ENCODE measurements at places on chromosomes 11 and 22.

- DNase-seq, result peak; percentile 56
Measured at GRCh38 chr11:115496892-115497291, 7.3 kb downstream of the CADM1 start.

DNA sequence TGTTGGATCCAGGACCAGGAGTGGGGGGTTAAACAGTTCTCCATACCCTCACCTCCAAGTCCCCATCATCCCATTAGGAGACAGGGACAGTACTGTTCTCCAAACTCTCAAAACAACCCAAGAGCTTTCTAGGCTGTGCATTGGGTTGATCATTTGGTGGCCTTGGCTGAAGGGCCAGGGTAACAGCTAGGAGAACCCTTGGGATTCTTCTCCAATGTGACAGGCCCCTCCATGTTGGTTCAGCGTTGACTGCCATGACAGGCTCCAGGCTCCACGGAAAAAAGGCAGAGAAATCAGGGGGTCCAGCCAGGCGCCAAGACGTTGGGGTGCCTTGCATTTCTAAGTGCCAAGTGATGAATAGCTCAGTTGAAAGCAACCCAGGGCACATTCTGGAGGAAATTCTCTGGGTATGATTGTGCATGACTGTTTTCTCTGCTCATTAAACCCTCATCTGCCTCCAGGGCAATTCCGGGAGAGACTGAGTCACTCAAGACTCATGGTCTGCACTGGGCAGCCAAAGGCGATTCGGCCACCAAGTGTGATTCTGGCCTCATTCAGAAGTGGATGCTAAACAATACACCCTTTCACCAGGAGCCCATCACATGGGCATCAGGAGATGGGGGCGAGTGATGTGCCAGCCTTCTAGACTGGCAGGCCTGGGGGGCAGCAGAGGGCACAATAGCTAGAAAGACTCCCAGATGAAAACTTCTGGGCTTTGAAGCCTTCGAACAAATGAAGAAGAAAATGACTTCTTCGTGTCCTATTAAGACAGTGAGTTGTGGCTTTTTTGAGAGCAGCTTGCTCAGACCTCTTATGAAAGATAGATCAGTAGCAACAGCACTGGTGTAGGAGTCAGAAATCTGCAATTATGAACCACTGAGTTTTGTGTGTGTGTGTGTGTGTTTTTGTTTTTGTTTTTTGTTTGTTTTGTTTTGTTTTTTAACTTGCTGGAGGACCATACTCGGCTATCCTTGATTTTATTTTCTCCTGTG, 27.7 kb downstream of the CD44 start:
- peak; percentile 92 for DNase-seq

- DNase-seq, result no peak
Measured at GRCh38 chr11:36684840-36685801, 87.1 kb upstream of the RAG2 start.

DNA sequence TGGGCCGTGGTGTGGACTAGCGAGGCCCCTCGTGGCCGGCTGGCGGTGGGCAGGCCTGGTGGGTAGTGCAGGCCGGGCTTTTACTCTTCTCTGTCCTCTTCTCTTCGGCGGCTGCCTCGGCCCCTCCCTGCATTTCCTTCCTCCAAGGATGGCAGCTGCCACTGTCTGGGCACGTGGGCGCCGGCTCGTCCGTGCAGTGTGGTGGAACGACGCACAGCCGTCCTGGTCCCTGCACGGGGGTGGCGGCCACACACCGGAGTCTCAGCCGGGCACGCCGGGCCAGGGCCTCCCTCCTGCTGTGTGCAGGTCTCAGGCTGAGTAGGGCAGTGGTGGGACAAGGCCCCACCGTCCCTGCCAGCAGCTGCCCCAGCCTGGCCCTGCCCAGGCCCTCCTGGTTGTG, 37.7 kb downstream of the MOB2 start:
- DNase-seq, result no peak

- no peak for DNase-seq
Measured at GRCh38 chr11:76856571-76856970, 4.1 kb upstream of the ACER3 start.

GRCh38 chr11:33920838-33921613, 29.1 kb upstream of the LMO2 start:
- peak; percentile 62 for DNase-seq

DNA sequence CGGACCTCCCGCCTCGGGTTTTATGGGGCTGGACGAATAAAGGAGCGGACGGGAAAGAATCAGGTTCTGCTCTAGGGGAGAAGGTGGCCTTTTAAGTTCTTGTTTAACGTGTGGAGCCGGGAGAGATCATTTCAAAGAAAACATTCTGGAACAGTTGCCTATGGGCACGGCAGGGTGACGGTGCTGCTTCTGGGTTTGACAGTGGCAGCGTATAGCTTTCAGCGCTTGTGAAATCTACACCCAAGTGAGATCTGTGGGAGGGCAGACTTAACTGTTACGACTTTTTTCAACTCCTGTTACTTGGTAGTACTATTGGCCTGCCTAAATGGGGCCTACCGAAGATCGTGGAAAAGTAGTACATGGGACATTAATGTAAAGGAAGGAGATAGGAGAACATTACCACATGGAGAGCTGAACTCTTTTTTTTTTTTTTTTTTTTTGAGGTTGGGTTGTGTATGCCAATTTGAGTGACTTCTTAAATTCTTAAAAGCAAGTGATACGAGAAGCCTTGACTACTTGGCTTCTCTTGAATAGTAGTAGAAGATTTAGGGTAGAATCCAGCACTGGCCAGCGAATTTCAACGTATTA, 743 bp downstream of the USP47 start:
- DNase-seq, result peak; percentile 78

- DNase-seq, result no peak
Measured at GRCh38 chr22:43520632-43521039, 108.8 kb downstream of the MPPED1 start.

DNA sequence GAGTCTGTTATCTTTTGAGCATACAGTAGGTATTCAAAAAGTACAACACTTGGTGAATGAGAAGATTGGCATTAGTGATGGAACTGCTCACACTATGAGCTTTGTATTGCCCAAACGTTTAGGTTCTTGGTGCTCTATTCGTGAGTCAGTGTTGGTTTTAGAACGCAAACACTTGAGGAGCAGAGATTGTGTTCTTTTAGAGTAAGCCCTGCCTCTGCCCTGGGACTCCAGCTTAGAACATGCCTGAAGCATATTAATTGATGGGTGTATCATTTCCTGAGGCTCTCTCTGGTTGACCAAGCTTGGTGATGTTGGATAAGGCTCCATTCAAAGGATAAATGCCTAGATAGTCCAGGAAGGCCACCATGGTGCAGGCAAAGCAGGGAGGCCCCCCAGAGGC, 10.9 kb downstream of the MTNR1B start:
- no peak for DNase-seq

DNA sequence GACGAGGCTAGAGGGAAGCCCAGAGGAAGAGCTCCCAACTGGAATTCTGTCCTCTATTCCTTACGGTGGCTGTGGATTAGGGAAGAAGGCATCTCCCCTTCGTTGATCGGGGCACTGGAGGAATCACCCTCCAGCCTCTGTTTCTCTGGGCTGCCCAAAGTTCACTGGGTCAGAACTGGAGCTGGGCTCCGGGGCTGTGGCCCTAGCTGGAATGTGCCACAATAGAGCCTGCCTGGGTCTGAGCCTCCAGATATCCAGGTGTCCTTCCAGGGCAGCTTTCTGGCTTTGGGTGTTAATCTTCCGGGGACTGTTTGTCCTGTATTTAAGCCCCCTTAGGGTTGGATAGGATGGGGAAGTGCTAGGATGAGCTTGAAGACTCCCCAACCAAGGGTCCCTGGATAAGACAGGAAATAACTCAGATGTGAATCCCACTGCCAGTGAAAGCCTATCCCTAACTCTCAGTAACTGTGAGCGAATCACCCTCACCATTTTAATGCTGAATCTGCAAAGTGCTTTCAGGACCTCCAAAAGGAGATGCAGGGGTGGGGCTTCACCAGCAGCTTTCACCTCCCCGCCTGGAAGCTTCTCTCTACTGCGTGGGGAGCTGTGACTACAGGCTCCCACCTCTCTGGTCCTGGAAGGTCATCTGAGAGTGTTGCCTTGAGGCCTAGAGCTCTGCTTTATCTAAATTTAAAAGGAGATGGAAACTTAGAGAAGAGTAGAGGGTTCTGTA, 9.5 kb downstream of the YPEL4 start:
- no peak for DNase-seq

DNA sequence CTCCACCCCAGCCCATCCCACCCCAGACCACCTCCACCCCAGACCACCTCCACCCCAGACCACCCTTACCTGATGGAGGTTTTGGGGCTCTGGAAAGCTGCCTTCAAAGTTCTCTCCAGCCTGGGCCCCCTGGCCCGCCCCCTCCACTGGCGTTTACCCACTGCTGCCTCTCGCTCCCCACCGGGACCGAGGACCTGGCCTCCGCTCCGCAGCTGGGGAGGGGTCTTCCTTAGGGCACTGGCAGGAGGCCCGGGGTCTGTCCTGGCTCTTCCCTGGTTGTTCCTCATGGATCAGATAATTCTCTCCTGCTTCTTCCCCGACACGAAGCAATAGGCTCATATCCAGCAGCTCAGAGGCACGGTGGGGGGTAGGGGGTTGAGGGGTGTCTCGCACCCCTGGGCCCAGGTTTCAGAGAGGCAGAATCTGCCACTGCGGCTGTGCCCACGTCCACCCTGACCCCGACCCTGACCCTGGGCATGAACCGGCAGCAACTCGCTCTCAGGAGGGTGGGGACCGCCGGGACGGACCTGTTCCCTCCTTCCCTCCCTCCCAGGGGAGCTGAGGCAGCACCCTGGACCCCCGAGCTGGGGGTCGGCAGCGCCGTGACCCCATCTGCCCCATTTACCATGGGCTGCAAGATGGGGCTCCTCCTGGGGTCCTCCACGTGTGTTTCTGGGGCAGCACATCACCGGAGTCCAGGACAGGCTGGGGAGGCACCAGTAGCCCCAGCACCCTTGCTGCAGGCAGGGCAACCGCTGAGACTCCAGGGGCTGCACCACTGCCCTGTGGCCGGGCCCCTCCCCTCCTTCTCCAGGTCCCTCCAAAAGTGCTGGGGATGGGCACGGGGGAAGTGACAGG, 12.9 kb downstream of the KRTAP5-5 start:
- no peak for DNase-seq

GRCh38 chr22:48417225-48418070, 1410.2 kb downstream of the BRD1 start:
- DNase-seq, result no peak

- peak; percentile 42 for DNase-seq
Measured at GRCh38 chr11:122440811-122441665, 214.5 kb upstream of the UBASH3B start.

GRCh38 chr11:112477581-112478317, 217.1 kb upstream of the PLET1 start:
- DNase-seq, result no peak

- no peak for DNase-seq
Measured at GRCh38 chr11:124844664-124845079, 20.6 kb upstream of the ROBO3 start.

DNA sequence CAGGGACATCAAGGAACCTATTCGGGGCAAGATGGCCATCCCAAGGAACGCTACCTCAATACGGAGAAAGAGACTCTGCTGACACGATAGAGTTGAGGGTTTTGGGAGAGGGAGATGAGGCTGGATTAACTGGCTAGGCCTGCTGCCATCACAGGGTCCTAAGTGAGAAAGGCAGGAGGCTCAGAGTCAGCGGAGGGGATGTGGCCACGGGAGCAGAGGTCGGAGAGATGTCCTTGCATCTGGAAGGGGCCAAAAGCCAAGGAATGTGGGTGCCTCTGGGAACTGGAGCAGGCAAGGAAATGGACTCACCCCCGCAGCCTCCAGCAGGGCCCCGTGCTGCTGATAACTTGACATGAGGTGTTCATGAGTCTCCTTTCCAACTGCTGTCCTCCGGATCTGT, 31.0 kb upstream of the RFPL3 start:
- no peak for DNase-seq

DNA sequence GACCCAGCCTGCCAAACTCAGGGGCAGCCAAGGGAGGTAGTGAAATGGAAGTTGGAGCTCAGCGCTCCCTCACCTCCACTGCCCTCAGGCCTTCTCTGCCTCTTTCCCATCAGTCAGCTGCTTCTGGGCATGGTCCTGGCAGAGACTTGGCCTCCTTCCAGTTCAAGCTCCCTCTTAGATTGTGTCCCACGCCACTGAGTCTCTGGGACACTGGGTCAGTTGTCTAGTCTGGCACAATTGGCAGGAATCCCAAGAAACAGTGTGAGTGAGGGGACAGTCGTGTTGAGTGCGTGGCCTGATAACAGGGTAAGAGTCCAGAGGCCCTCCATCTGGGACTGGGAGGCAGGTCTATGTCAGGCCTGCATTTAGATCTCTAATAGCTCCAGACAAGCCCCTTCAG, 7.1 kb upstream of the SLC35E4 start:
- no peak for DNase-seq

GRCh38 chr11:61949169-61950034, 749 bp upstream of the BEST1 start:
- DNase-seq, result peak; percentile 82

- DNase-seq, result peak; percentile 75
Measured at GRCh38 chr11:33703788-33704187, 3.2 kb upstream of the C11orf91 start.

DNA sequence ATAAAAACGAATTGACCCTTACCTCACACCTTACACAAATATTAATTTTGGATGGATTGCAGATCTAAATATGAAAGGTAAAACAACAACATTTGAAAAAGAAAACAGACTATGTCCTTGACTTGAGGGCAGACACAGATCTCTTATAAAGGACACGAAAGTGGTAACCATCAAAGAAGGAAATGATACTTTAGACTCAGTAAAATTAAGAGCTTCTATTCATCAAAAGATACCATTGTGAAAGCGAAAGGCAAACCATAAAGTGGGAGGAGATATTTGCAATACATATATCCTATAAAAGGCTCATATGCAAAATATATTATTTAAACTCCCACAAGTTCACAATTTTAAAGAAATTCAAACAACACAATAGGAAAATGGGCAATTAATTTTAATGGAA, 5.0 kb downstream of the HEPACAM start:
- no peak for DNase-seq

DNA sequence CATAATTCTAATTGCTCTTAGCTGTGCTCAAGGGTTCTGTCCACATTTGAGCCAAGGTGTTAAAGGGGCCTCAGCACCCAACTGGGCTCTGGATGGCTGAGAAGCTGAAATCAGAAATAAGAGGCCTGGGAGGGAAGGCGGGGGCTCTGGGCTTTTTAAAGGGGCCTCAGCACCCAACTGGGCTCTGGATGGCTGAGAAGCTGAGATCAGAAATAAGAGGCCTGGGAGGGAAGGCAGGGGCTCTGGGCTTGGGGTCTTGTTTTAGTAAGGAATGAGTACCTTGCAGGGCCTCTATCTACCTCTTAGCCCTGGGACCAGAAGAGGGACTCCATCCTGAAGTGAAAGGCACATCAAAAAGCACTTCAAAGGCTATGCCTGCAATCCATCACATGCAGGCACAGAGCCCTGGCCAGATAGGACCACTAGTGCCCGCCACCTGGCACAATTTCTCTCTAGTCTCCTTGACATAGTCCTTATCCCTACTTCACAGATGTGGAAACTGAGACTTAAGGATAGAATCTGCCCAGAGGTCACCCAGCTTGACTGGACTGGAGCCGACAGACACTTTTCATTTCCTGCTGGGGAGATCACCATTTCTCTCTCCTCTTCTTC, 35.6 kb downstream of the DKK3 start:
- no peak for DNase-seq

- no peak for DNase-seq
Measured at GRCh38 chr11:8296872-8297271, 33.2 kb upstream of the LMO1 start.
